ENCODE measurements at places on chromosomes 6 and 20. TPM values are rescaled to one million over a fixed set of nuclear protein-coding genes. Genes with fewer than 3 reads are reported as not detected.

Gene BHLHE23
- total RNA-seq: not detected

Gene CDH26
- total RNA-seq: 1.0 TPM

Gene PI3
- not detected for total RNA-seq

Gene OPRM1
- not detected for total RNA-seq

Gene MTFR2
- total RNA-seq: 15.2 TPM

Data from activated naive CD4-positive, alpha-beta T cell treated with anti-CD3 and anti-CD28 coated beads, Interleukin-2, amount 10 ng/mL, durations not matched to agents 5 hours and 36 hours (primary cell).